ENCODE measurements at places on chromosomes 4 and X. TPM values are rescaled to one million over a fixed set of nuclear protein-coding genes. Genes with fewer than 3 reads are reported as not detected.
A peak's percentile ranks its signal among the peaks of the same experiment; 100 is the strongest.

- no peak for DNase-seq
These were observed 64.9 kb downstream of the CD99L2 start for GRCh38 chrX:150833454-150834056.

DNA sequence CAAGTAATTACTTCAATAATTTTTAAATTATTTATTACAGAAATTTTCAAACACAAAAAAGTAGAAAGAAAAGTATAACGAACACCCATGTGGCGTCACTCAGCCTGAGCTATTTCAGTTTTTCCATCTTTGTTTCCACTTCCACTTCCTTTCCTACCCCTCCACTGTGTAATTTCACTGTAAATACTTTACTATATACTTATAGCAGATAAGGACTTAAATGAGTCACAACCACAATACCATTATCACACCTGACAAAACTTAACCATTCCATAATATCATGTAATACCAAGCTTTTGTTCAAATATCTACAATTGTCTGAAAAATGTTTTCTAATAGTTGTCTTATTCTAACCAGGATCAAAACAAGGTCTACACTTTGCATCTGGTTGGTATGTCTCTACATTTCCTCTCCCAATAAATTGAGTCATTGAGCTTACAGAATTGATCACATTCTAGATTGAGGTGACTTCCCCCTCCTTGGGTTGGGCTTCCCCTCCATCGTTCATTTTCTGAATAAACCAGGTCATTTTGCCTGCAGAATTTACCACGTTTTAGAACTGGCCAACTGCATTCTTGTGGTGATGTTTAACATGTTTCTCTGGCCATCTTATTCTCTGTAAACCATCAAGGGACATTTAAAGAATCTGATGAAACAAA, 48.7 kb downstream of the ATP10D start:
- no peak for DNase-seq

GRCh38 chrX:20472148-20472547, 205.4 kb upstream of the RPS6KA3 start:
- no peak for DNase-seq

DNA sequence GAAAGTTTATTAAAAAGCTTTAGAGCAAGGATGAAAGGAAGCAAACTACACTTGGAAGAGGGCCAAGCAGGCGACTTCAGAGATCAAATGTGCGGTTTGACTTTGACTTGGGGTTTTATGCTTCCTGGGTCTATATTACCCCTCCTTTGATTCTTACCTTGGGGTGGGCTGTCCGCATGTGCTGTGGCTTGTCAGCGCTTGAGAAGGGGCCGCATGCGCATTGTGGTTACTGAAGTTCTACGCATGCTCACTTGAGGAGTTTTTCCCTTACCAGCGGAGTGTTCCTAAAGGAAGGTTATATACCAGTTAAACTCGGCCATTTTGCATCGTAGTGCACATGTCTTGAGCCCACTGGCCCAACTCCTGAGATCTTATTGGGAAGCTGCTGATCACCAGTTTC, 9.9 kb downstream of the ZNF157 start:
- DNase-seq: peak; percentile 43

DNA sequence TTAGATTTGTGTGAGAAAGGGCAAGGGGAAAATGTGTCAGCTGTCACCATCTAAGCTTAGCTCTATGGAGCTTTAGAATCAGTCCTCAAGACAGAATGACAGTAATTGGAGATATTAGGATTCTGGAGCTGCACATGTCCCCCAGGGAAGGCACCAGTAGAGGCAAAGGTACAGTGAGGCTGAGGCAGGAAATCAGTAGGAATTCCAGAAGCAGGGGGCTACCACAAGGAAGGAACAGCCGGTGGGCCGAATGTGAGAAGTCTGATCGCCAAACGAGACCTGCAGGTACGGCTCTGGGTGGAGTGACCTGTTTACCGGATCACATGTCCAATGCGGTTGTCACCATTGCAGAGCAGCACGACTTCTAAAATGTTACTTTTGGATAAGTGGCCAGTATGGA, 52.6 kb downstream of the RNF150 start:
- no peak for DNase-seq

GRCh38 chr4:15488658-15489470, 19.2 kb downstream of the CC2D2A start:
- peak; percentile 72 for DNase-seq

DNA sequence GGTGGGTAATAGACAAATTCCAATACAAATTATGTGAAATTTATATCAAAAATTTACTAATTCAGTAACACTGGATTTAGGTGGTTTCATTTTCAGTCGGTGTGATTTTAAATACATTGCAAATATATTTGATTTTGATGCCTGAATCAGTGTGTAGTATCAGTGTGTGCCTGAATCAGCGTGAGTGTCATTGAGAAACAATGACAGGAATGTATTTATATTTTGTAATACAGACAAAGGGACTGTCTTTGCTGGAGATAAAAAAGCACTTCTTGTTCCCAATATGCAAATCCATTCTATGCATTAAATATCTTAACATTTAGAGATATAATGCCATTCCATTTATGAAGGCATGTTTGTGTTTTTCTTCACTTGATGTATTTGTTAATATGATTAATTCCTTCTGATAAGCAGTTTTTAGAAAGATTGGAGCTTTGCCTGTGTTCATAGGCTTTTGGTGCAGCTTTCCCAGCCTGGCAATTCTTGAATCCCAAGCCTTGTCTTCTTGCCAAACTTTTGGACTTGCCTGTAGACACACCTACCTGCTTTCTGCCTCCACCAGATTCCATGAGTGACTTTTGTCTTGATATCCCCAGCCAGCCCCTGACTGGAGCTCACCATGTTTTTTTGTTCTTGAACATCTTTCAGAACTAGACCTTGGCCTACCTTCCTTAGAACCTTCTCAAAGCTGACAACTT, 243.8 kb downstream of the ADGRL3 start:
- no peak for DNase-seq

DNA sequence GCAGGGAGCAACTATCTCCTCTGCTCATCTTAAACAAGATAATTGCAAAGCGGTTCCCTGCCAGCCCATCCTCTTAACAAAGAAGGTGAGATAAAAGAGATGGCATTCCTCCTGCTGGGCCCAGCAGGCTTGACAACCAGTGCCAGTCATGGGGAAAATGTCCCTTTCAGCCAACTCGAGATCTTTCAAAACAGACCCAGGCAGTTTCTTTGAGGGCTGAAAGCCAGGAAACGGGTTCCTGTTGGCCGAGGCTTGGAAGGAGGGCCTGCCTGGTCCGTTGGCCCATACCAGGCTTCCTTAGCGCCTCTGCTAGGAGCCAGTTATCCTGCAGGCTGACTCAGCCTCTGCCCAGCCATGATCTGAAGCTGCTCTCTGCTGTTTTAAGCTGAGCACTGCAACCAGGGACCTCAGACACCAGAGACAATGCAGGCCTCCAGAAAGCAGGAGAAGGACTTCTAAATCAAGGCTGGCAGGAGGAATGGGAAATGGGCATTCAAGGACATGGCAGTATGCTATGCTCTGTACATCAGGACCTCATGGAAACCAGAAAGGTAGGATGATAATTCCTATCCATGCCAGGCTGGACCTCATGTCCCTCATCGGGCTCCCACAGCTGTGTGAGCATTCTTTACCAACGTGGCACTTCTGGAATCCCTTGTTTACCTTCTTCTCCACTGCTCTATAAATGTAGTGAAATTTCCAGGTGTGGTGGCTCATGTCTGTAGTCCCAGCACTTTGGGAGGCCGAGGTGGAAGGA, 42.4 kb upstream of the SLC2A9 start:
- DNase-seq: peak; percentile 10

- DNase-seq: no peak
These were observed 95.7 kb downstream of the PRDM5 start for GRCh38 chr4:120826853-120827252.

GRCh38 chr4:112175840-112176239, 30.6 kb downstream of the FAM241A start:
- DNase-seq: no peak

DNA sequence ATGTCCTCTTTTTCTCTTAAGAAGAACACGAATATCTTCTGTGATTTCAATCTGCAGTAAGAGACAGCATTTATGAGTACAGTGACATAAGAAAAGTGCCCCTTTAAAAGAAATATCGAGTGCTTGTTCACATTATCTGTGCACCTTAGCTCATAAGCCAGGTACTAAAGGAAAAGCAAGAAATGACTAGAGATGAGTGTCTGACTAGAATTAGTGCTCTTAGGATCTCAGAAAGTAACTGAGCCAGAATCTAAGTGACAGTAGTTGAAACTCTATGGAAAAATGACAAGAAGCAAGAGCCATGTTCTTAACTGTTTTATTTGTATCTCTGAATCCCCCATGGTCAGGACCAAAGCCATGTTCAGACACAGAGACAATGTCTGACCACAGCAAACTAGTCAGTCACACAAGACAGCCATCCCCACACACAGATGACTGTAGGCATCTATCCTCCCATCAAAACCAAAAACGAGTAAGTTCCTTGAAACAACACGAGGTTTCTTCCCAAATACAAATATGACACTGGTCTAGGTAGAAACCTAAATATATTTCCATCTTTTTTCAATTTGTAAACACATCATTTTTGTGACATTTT, 36.8 kb downstream of the ACSL4 start:
- no peak for DNase-seq

GRCh38 chrX:38850807-38851544, 49.7 kb downstream of the MID1IP1 start:
- no peak for DNase-seq

DNA sequence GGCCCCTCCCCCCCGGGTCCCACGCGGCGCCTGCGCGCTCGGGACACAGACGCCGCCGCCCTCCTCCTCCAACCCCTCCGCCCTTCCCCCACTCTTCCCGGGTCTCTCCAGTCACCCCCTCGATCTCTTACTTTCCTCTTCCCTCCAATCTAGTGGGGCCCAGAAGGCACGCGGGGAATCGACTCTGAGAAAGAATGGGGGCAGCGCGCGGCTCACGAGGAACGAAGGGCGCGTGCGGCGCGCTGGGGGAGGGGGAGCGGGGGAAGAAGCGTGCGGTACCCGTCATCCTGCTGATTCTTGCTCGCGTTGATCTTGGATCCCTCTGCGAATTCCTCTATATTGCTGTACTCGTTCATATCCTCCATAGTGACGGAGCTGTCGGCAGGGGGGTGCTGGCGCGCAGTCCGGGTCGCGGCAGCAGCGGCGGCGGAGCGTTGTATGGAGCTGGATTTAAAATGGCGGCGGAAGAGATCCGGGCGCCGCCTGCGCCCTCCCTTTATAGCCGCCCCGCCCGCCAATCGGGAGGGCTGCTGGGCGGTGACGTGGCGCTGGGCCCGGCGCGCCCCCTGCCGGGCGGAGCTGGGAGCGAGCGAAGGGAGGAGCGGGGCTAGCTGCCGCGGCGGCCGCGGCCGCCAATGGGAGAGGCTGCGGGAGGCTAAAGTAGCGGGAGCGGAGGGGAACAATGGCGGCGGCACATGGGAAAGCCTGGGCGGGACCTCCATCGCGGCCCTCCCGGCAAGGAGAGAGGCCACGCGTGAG, 1.1 kb downstream of the HNRNPDL start:
- DNase-seq: peak; percentile 95

DNA sequence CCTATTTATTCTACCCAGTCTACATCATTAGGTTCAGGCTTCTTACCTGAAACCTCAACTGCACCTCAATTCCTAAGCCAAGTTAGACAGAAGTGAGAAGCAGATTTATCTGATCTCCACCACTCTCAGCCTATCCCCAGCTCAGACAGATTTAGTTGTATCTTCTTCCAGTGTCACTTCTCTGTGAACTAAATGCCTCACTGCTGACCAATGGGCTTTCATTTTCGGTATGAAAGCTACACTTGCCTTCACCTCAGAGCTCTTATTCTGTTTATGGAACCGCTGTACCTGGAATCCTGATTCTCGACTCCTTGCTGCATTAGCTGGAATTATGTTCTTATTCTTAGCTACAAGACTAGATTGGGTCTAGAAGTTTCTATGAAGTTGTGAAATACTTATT, 833.2 kb downstream of the CCSER1 start:
- no peak for DNase-seq

- DNase-seq: no peak
These were observed 79.5 kb upstream of the MAGEB10 start for GRCh38 chrX:27728291-27728690.

DNA sequence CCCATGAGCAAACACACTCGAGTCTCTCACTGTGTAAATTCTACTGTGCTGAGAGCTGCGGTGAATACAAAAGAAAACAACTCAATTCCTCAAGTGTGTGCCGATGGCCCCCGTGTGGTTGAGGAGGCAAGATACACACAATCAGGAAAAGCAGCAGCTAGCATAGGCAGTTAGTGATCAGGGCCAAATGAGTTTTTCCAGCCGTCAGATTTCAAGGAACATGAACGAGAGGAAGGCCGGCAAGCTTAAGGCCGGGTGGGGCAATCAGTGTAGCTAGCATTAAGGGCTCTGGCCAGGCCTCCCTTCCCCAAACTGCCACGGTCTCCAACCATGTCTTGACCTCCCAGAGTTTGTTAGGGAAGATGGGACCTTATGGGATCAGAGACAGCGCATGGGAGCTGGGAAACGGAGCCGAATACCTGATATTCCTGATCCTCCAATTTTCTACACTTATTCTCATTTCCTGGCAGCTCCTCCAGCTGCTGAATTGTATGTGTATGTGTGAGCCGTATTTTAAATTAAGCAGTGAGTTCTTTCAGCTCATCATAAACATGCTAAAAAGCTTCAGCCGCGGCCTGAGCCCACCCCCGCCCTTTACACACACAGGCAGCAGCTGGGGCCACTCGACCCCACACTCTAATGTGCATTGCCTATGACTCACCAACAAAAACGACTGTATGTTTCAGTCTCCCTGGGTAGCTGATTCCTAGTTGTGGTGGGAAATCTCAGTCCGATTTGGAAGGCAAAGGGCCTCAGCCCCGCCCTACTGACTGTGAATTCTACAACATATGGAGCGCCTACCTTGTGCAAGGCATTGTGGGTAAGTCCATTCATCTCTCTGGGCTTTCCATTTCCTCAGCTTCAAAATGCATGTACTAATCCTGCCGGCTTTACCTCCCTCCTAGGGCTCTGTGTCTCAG, 59.9 kb downstream of the RTL9 start:
- peak; percentile 64 for DNase-seq

- no peak for DNase-seq
These were observed 39.4 kb downstream of the PPM1K start for GRCh38 chr4:88244816-88245579.

GRCh38 chr4:6107886-6108285, 89.7 kb upstream of the C4orf50 start:
- no peak for DNase-seq

GRCh38 chr4:52933738-52934137, 71.6 kb downstream of the RASL11B start:
- no peak for DNase-seq

- DNase-seq: peak; percentile 35
These were observed at the start of gene SGCB for GRCh38 chr4:52038103-52038912. TSS of gene SGCB (minus strand) at chr4:52038299. CDS start at chr4:52038259, 40 bp downstream.

- DNase-seq: no peak
These were observed 138.8 kb upstream of the MSX1 start for GRCh38 chr4:4720646-4721045.

SLC9B1 gene
- total RNA-seq: 7.2 TPM

FATE1 gene
- total RNA-seq: 0.20 TPM

GPR78 gene
- 1.2 TPM for total RNA-seq

MBTPS2 gene
- total RNA-seq: 11.5 TPM

CTAG1B gene
- not detected for total RNA-seq

TEC gene
- 5.5 TPM for total RNA-seq

ARMCX1 gene
- 60.7 TPM for total RNA-seq

RS1 gene
- not detected for total RNA-seq

KIT gene
- total RNA-seq: 21.5 TPM
